ENCODE measurements at places on chromosomes 12 and 14.
A peak's percentile ranks its signal among the peaks of the same experiment; 100 is the strongest.

- no peak for DNase-seq
Observed at GRCh38 chr12:66441905-66442559, 139.7 kb downstream of the HELB start.

- DNase-seq = no peak
Observed at GRCh38 chr12:3882896-3883564, 9.8 kb upstream of the PARP11 start.

DNA sequence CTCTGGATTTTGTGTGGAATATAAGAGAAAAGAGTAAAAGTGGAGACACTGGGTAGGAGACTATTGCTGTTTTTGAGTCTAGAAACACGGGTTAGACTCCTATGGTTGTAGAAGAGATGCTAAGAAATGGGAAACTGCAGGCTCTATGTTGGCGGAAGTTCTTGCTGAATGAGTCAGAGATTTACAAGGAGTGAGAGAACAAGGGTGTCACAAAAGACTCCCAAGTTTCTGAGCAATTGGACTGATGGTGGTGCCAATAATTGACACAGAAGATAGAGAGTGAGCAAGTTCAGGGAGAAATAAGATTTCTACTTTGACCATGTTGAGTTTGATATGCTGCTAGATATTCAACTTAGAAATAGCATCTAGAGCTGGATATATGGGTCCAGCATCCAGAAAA lies 2.6 kb upstream of the PRKD1 start:
- no peak for DNase-seq

GRCh38 chr12:68158432-68158831 lies 1.1 kb downstream of the IFNG start:
- DNase-seq = no peak

DNA sequence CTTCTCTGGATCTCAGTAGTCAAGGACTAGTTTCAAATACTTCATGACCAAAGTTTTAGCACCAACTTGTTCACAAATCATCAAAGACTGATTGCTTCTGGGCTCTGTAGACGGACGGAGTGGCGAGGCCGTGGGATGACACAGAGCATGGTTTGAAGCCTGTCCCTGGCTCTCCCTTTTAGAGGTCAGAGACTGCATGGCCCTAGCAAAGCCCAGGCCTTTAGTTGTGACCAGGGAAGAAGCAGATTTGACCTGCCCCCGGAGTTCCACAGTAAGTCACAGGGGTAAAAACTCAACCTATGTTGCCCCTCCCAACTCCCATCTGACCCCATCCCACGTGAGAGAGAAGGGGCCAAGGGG lies 90.4 kb downstream of the SYNE3 start:
- DNase-seq = no peak

DNA sequence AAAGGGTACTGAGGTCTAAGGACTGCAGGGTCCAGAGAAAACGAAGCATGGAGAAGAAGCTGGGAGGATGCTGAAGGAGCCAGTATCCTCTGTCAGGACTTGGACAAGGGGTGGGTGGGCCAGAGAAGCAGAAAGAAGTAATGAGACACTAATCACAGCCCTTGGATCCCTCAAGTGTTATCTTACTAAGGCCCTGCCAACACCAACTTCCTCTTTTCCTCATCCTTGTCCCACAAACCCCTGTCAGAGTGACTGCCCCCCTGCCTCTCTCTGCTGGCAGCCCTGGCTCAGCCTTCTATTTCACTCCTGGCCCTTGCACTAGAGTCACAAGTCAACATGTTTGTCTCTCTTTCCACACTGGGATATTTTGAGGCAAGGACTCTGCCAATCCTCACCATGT lies 3.8 kb upstream of the ASIC1 start:
- no peak for DNase-seq

GRCh38 chr12:94732367-94732990 lies 82.1 kb upstream of the TMCC3 start:
- no peak for DNase-seq

DNA sequence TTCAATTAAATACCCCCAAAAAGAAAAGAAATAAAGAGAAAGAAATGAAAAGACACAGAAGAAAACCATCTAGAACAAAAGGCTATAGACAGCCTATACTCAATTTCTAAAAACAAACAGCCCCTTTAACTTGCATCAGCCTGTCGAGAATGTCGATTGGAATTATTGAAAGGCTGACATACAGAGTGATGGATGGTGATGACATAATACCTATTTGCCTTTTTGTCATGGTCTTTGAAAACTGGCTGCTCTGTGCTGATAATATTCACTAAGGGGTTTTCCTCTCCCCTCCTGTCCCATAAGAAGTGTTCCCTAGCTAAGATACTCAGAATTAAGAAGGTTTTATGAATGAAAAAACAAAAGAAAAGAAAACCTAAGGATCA lies 393.7 kb downstream of the SOX5 start:
- DNase-seq = no peak

GRCh38 chr12:71947645-71948105 lies 9.0 kb downstream of the TPH2 start:
- DNase-seq = no peak

DNA sequence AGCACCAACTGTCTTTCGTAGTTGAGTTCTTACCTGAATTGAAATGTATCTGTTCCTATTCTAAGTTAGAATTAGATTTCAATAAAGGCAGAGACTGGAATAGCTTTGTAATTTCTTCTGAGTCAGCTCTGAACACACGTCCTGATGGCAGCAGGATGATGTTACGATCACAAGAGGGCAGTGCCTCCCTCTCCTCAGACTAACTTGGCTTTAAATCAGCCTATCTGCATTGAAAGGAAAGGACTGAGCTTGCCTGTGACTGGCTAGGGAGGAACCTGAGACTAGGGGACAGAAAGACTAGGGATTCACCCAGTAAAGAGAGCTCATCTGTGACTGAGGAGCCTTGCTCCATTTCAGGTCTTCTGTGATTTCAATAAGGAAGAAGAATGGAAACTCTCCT lies 323.7 kb upstream of the OR4E1 start:
- DNase-seq = no peak

- DNase-seq = no peak
Observed at GRCh38 chr12:38785381-38785780, 120.0 kb downstream of the CPNE8 start.

GRCh38 chr12:103978384-103978982 lies 12.8 kb downstream of the TDG start:
- DNase-seq = no peak

DNA sequence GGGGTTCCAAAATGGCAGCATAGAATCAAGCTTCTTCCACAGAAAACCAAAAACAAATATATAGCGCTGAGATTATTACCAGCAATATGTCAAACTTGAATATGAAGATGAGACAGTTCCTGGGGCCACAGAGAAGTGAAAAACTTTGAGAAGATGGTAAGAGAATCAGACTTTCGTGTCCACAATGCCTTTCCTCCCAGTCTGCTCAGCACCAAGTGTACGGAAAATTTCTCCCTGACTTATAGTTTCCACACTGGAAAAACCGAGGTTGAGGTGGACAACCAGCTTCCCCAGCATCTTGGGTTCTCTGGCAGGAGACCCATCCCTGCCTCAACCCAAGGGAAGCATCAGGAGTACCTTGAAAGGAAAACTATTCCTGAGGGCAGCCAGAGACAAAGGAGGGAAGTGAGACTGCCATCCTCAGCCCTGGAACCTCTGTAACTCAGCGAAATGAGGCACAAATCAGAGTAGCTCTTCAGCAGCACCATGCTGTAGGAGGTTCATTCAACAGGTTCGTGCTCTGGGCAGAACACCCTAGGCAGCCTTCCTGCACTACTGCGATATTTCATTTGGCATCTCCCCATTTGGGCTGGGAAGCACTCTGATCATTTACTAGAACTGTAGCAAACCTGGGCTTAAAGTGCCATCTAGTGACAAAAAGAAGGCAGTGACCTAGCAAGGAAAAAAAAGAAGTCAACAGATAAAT lies 52.4 kb upstream of the CAPRIN2 start:
- peak; percentile 75 for DNase-seq

- no peak for DNase-seq
Observed at GRCh38 chr12:4997939-4998338, 45.7 kb upstream of the KCNA5 start.

- peak; percentile 72 for DNase-seq
Observed at GRCh38 chr12:51388069-51388799, 3.0 kb downstream of the GALNT6 start.

- no peak for DNase-seq
Observed at GRCh38 chr12:87066326-87066725, 810.1 kb upstream of the MGAT4C start.

- DNase-seq = peak; percentile 62
Observed at GRCh38 chr14:22653012-22653621, 9.0 kb upstream of the OR6J1 start.

GRCh38 chr12:12358528-12358927 lies 1.6 kb downstream of the BORCS5 start:
- no peak for DNase-seq

- peak; percentile 61 for DNase-seq
Observed at GRCh38 chr12:117836999-117837736, 131.6 kb downstream of the KSR2 start.

DNA sequence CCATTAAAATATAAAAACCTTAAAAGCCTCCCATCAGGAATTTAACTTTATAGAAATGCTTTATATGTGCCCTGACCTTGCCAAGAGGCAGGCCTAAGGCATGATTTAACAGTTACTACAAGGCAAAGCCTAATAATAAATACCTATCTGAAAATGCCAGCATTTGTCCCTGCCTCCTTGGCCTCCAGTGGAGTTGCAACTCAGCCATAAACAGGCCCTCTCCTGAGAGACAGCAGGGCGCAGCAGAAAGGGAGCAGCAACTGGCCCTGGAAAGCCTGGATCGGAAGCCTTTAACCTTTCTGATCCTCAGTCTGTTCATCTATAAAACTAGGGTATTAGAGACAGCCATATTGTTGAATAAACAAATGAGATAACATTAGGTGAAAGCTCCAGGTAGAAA lies 324.4 kb downstream of the PAWR start:
- no peak for DNase-seq

DNA sequence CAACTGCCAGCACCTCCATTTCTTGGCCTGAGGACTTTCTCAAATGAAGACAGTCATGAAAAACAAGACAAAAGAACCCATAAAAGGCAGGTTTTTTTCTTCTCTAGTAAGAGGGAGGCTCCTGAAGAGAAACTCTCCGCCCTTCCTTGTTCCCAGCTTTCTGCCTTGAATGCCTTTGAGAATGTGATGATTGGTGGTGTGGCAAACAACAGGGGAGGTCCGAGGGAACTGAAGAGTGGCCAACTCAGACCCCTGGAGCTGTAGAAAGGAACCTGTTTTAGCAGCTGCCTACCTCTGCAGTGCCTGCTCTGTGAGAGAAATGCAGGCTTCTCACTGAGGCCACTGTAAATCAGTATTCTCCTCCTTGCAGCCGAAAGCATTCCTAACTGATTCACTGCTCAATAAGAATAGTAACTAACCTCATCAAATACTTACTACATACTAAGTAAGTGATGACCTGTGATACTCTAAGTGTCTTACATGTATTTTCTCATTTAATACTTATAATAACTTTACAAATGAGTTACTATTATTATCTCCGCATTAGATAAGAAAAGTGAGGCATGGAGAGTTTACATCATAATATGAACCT lies 16.7 kb upstream of the ERC1 start:
- no peak for DNase-seq

GRCh38 chr12:89217472-89217871 lies 134.8 kb downstream of the DUSP6 start:
- no peak for DNase-seq

- DNase-seq = no peak
Observed at GRCh38 chr14:57085801-57086200, 182.9 kb downstream of the EXOC5 start.

DNA sequence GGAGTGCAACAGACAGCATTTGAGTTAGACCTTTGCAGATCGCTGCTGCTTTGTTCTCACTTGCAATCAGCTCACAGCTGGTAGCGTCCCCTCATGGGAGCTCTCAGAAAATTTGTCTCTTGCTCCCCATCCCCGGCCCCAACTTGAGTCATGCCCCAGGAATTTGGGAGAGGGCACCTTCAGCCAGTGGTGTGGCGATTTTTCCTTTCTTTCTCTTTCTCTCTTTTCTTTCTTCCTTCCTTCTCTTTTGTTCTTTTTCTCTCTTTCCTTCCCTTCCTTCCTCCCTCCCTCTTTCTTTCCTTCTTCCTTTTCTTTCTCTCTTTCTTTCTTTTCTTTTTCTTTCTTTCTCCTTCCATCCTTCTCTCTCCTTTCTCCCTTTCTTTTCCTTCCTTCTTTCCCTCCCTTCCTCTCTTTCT lies 34.2 kb upstream of the MAP1LC3B2 start:
- no peak for DNase-seq

GRCh38 chr12:99370421-99371138 lies 277.0 kb upstream of the GARIN6 start:
- DNase-seq = no peak

GRCh38 chr12:12450043-12450471 lies 93.2 kb downstream of the BORCS5 start:
- no peak for DNase-seq

- peak; percentile 97 for DNase-seq
Observed at GRCh38 chr14:89416002-89416995, 734 bp downstream of the FOXN3 start.

GRCh38 chr12:113697651-113698509 lies 226.2 kb upstream of the LHX5 start:
- no peak for DNase-seq

- no peak for DNase-seq
Observed at GRCh38 chr14:68246074-68246785, 426.7 kb downstream of the RAD51B start.

DNA sequence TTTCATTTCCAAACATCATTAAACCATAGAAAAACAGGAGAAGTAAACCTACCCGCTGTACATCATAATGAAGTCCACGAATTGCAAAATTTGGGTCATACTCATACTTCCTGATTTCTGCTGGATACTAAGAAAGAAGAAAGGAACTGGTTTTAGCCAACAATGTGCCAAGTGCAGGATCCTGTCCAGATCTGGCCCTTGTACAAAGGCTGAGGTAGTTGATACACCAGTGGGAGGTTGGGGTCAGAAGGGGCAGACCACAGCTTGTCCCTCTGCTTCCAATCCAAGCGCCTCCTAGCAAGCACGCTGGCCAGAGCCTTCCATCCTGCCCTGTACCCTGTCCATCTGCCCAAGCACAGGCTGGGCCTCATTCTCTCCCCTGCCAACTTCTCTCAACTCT lies 34.2 kb downstream of the NT5DC3 start:
- no peak for DNase-seq
